ENCODE measurements at places on chromosomes 7 and 10.
A peak's percentile ranks its signal among the peaks of the same experiment; 100 is the strongest.

DNA sequence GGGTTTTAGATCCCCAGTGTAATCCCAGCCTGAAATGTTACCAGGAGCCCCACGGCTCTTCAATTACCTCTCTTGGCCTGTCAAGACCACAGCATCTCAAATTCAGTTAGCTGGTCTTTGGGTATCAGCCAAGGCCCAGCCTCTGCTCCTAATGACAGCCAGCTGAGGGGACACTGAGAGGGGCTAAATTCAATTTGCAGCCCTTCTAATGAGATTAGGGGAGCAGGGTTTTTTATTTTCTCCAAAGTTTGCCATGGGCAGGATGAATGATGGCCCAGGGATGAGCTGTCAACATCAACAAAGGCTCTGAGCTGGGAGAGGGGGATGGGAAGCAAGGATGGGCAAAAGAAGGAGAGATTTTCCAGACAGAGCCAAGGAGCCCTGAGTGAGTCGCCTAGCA is 116.8 kb upstream of the TBX20 start:
- no peak for DNase-seq

DNA sequence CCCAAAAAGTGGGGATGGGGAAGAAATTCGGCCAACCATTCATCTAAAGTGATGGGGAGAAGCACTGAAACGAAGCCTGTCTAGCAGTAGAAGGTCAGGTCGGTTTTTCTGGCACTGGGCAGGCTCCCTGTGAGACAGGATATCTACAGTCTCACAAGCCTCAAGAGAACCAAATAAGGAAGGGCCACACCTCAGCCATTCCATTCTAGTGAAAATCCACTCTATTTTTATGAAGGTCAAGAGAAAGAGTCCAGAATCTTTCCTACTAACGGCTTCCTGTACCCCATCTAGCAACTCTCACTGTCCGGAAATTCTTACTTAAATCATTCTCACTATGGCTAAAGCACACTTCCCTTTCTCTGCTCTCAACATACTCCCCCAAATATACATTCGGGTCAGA is 267.1 kb downstream of the PRPF18 start:
- DNase-seq, result no peak

- no peak for DNase-seq
Observed at GRCh38 chr10:707456-707855, 18.0 kb upstream of the DIP2C start.

DNA sequence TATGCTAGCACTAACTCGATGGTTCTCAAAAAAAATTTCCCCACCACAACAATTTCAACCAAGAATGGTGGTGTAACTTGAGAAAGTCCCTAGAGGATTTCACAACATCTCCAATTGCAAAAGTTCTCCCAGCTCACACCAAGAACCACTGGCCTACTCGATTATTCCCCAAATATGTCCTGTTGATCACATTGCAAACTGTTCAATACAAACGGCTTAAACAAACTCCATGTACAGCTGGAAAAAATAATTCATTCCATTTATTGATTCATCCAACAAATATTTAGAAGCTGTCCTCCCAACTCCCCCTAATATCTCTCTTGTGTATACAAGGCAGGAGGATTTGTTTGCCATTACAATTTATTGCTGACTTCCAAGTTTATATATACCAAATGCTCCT is 19.1 kb downstream of the TMEM176B start:
- DNase-seq, result no peak

DNA sequence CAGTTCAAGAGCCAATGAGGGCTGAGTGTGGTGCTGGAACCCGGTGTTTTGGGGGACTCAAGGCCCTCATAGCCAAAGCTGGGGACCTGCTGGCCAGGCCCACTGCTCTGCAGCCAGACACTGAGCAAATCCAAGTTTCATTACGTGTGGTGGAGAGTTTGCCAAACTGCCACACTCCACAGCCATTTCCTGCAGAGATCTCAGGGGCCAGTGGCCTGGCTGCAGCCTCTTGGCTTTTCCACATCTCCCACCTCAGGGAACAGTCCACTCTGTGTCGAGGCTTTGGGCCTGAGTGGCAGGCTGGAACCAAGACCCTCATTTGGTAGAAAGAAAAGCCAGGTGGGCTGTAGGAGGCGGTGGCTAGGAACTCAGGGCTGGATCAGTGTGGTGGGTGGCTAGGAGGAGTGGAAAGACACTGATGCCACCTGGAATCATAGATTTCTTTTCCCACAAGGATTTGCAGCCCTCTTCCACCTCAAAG is 3.2 kb downstream of the HOXA11 start:
- no peak for DNase-seq

DNA sequence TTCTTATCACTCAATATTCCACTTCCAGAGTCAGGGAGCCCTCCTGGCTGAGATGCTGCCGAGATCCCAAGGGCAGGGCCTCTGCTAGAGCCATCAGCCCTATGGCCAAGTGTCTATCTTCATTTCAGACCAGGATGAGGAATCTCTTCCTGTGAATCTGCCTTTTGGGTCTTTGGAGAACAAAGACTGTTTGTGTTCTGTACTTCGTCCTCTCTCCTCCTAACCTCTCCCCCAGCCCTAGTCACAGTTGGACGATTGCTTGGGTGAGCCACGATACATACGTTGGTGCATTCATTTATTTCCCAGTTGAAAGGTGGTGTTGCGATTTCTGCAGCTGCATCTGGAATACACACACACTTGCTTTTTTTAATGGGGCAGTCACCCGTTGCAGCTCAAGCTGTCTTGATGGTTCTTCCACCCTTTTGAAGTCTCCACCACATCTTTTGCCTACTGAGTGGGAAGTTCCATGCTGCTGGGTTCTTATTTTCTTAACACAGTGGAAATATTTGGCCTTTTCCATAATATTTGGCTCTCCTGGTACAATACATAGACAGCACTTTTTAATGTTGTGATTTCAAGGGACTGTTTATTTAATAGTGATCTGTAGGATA is 26.7 kb downstream of the SH3PXD2A start:
- no peak for DNase-seq

DNA sequence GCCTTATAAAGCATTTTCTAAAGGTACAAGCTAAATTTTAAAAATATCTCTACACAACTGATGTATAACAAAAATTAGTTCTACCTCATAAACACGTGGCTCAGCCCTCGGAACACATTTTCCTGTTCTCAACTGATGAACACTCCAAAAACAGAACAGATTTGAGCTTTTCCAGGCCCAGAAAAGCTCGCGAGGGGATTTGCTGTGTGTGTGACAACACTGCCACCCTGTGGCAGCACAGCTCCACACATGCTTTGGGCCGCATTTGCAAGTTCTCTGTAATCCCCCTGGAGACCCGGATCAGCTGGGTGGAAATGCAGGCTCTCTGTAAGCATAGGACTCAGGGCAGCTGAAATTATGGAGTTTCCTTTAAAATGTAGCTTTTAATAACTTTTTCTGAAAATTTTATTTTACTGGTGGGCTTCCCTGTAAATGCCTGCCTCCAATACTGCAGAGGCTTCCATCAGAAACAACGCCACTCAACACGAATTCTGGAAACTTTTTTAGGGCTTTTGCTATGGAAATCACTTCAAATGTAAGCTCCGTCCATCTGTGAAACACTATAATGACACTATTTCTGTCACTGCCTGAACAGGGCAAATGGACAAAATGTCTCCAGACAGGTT is 155.5 kb downstream of the COBL start:
- DNase-seq, result no peak

DNA sequence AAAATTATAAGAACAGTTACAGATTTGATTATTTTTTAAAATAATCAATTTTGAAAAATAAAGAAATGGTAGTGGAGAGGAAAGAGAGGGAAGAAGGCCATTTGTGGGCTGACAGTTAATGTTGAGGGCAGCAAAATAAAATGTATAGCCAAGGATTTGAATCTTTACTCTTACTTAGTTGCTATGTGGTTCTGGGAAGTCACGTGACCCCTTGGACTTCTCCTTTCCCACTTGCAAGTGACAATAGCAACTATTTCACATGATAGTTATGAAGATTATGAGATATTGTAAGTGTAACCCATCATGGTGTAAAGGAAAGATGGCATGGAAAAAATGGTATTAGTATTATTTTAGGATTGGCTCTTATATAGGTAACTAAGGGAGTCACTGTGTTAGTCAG is 567.3 kb upstream of the GHITM start:
- DNase-seq, result no peak

- no peak for DNase-seq
Observed at GRCh38 chr7:150378115-150378852, 846 bp upstream of the ZNF775 start.

GRCh38 chr7:79287981-79288380 is 165.5 kb downstream of the MAGI2 start:
- no peak for DNase-seq

DNA sequence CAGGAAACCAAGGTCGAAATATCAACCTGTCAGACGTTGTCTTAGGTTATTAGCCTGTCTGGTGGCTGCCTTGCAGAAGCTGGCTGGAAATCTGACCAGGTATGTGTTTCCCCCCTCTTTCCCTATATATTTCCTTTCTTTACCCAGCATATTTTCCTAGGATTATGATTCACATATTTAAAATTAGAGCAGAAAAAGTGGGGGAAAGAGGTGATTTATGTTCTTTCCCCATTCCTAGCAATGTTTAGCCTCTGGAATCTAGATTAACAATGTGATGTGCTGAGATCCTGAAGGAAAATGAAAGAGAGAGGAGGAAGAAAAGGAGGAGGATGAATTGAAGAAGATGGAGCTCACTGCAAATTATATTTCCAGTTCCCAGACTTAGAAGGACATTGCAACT is 421.4 kb upstream of the AUTS2 start:
- DNase-seq, result no peak

DNA sequence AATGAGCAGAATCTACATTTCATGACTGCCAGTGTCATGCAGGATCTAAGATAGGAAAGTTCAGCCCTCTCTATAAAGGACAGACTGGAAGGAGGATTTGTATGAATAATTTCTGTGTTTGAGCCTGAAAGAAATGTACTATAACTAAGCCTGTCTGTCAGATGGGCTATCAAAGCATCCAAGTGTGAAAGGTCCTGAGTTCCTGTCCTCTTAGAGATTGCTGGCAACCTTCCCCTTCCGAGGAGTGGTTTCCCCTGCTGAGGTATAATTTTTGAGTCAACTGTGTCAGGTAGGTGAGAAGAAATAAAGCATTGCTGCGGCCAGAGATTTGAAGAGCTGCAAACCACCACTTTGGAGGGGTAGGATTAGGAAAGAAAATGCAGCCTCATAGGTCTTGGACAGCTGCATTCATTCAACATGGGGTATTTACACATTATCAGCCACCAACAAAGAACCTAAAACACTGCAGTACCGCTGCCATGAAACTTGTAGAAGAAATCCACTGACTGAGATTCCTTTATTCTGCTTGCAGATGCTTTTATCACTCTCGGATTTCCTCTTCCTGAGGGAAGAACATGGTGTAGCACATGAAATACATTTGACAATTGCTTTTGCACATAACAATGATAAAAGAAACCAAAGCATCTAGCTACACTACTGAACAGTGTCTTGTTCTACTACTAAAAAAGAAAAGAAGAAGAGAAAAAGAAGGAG is 189.1 kb downstream of the DGKI start:
- DNase-seq, result no peak

DNA sequence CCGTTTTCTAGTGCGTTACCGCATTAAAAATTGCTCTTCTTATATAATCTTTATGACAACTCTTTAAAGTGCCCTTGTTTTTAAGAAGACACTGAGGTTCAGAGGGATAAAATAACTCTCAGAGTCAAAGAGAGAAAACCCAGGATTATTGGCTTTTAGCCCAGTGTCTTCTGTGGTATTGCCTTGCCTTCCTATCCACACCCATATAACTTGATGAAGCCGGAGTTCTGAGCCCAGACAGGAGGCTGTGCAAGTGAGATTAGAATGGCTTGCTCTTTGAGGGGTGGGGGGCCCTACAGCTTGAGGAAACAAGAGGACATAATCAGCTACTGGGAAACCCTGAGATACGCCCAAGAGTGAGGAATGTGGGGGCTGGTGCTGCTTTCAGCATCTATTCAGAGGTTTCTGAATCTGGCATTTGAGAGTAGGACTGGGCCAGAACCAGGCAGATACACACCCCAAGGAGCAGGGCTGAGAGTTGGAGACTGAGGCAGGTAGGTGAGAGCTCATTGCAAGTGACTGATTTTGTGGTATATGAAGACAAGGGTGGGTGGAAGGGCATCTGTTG is 2.3 kb downstream of the PRXL2A start:
- DNase-seq, result no peak

GRCh38 chr7:84104826-84105225 is 89.8 kb downstream of the SEMA3A start:
- no peak for DNase-seq

- DNase-seq, result peak; percentile 20
Observed at GRCh38 chr10:87862679-87863052, 667 bp downstream of the KLLN start.

DNA sequence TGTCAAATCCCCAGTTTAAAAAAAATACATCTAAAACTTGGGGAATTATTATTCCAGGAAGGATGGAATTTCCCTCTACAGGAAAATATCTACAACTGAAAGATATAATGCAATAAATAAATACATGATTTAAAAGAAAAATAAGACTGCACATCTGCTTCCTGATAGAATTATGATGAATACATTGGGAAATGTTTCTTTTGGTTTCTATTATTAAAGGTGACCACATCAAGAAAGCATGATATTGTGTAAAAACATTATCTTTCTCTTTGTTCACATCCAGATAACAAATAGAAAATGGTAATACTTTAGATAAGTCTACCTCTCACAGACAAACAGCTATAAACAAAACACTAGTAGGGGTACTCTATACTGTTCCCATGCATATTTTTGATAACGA is 19.2 kb downstream of the SEMA3D start:
- DNase-seq, result no peak
